ENCODE measurements at places on chromosomes 3 and 15. TPM values are rescaled to one million over a fixed set of nuclear protein-coding genes. Genes with fewer than 3 reads are reported as not detected.

DNA sequence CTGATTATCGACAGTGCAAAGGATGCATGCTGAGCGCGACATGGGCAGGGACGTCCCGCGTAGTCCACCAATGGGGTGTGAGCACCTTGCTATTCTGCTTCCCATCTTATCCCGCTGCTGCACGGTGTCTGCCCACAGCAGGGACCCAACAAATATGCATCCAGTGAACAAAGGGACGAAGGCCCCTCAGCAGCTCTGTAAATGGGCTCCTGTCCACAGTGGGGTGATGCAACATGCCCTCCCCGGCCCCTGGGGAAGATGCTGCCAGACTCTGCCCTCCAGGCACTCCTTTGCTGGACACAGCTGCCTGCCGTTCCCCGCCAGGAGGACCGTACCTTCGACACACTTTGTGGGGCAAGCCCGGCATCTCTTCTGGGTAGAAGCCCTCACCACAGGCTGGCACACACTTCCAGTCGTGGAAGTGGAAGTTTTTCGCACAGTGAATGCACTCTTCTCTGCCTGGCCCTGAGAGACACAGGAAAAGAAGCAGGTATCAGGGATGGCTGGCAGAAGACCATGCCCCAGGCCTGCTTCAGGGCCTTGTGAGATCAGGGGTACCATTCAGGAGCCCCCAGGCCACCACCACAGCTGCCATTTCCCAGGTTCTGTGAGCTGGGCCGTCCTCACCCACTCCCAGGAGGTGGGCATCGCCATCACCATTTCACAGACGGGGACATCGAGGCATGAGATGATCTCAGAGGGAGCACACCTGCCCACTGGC, 18.2 kb upstream of the SNRPA1 start:
- no peak for DNase-seq

DNA sequence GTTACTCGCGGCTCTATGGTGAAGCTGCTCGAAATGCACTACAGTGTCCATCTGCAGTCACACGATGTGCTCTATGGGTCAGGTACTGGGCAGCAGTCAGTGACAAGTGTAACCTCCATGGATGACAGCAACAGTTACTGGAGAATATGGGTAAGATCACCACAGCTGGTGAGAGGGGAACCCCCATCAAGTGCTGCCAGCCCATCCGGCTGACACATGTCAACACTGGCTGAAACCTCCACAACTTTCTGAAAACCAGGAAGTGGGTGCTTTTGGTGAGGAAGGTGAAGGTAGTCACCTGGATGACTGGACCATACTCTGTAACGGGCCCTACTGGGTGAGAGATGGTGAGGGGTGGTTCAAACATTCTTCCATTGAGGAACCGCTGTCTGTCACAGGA, 87.4 kb upstream of the C15orf39 start:
- DNase-seq = no peak

GRCh38 chr3:194100856-194101390, 35.0 kb upstream of the HES1 start:
- no peak for DNase-seq

DNA sequence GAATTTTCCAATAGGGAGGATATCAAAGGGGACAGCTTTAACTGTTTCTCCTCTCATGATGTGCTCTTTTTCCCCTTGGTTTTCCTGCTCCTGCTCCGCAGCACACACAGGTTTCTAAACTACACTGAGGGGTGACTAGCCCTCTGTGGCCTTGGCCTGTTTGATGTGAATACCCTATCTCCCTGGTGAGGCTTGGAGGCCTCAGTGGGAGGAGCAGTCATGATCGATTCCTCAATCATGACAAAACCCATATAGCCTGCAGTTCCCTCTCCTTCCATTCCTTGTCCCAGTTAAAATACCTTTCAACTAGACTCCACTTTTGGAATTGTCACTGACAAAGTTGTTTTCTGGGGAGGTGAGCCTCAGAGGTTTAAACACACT, 24.0 kb upstream of the USP3 start:
- DNase-seq = no peak

Gene P2RY12
- total RNA-seq = 7.6 TPM

Measured in mucosa of gallbladder (tissue), 1 donor.